Cortex of kidney (tissue), 1 donor: ENCODE measurements at places on chromosomes 2 and 18.

GRCh38 chr2:157269922-157270321 lies 12.4 kb downstream of the GALNT5 start:
- DNase-seq, result no peak

GRCh38 chr2:46329803-46330775 lies 32.9 kb downstream of the EPAS1 start:
- no peak for DNase-seq

DNA sequence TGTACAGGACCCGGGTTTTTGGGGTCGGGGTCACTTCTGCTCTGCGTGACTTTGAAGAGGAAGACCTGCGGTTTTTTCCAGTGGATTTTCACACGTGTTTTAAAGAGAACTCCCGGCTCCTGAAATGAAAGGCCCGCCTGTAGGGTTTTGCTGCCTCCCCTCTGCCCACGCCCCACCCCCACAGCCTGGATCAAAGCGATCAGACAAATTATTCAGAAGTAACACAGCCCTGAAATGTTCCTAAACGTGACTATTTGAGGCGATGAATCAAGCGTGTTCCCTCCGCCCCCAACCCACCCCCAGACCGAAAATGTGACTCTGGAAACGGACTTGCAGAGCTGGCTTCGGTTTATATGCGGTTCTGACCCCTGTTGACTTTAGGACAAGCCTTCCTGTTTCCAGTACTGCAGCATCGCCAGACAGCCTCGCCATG lies 28.7 kb upstream of the SMIM21 start:
- no peak for DNase-seq

GRCh38 chr2:51258301-51258700 lies 226.4 kb upstream of the NRXN1 start:
- no peak for DNase-seq

- no peak for DNase-seq
Measured at GRCh38 chr2:95062242-95063085, 37.0 kb downstream of the MAL start.
